ENCODE measurements at places on chromosomes 5 and 9.

DNA sequence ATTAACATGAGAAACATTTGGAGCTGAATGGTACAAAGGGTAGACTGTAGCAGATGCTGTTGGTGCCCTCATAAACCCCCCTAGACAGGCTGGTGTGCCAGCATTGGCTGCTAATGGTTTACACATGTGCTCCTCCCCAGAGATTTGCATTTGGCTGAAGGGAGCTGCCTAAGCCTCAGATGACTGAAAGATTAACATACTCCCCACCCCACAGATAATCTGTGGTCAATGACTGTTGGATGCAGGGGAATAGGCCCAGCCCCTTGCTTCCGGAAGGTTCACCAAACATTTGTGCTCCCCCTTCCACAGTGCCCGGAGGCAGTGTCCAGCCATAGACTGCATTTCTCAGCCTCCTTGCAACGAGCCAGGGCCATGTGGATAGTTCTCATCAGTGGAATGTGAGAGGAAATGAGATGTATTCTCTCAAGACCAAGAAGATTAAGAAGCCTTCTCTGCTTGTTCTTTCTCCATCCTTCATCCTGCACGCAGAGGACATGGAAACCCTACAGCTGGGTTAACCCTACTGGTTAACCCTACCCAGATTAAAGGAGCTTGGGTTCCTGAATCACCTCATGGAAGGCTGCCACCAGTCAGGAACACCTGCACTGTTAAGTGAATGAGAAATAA lies 79.6 kb downstream of the PHAX start:
- DNase-seq, result no peak

DNA sequence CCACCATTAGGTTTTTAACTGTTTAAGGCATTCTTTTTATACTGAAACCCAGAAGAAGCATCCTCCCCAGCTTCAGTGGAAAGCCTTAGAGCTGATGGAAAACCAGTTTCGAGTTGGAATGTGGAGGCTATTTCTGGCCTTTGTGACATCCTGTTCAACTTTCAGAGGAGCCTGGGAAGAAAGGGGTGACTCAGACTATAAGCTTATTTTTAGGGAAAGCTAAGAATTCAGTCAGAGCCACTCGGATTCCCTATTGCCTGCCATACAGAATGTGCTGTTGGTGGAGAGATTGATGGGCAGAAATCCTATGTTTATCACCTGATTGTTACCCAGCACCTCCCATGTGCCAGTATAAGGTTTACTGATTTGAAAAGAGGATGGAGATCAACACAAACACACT lies 19.8 kb downstream of the PALM2AKAP2 start:
- no peak for DNase-seq

DNA sequence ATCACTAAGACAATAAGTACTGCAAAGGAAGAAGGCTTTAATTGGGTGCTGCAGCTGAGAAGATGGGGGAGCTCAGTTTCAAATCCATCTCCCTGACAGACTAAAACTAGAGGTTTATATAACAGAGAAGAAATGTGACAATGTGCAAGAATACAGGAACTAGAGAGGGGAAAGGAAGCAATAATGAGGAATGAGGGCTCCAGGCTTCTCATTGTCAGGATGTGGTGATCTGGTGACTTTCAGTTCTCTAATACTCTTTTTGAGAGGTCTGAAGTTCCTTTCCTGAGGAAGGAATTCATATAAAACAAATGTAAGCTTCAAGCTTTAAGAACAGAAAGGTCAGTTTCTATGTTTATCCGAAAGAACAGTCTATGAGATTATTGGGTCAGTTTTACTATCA lies 42.5 kb upstream of the SPATA31E1 start:
- DNase-seq, result no peak

DNA sequence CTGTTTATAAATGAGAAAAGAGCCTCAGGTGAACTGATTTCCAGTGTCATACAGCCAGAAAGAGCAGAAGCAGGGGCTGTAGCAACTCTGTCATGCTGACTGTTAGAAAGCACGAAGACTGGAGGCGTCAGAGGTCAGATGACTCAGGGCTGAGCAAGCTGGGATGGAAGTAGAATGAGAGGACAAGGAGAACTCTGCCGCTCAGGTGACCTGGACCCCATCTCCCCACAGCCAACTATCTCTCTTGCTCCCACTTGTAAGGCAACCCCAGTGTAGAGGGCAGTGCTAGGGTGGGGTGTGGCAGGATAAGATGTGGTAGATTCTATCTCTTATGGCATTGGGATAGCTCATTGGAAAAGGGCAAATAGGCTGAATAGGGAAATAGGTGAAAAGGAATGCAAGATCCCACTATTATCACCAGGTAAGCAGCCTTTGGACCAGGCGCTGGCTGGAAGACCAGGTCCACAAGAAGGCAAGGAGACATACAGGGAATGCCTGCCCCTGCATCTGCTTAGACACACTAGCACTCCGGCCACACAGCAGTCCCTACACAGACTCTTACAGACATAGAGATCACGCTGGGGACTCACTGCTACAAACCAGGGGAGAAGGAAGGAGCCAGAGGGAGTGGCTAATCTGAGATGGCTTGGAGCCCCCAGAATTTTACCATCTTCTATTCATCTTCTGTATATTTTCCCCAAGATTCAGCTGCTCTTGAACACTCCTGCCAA lies 21.2 kb upstream of the LOX start:
- no peak for DNase-seq

GRCh38 chr5:90022711-90023053 lies 386.9 kb downstream of the CETN3 start:
- DNase-seq, result no peak

- no peak for DNase-seq
Measured at GRCh38 chr5:54178207-54178606, 132.2 kb downstream of the ARL15 start.

DNA sequence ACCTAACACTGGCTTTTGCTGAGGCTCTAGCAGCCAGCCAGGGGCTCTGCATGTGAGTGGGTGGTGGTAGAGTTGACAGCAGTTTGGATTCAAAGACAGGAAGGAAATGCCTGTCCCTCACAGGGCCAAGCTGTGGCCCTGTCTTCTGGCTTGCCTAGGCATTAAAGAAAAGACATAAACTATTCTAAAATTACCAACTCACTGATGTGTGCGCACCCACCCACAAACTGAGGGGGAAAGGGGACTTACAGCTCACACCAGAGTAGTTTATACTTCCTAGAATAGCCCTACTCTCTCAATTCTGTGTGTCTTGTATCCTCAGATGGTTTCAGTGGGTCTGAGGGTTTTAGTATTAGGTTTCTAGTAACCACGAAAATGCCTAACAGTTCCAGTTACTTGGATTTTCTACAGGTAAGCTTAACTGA lies 18.3 kb upstream of the IL13 start:
- DNase-seq, result no peak

Data from NCI-H510A treated with DMSO at 0.1 percent for 48 hours (cell line).